Coronary artery (tissue), 2 donors: ENCODE measurements at places on chromosomes 4 and X.

- no peak for DNase-seq
Measured at GRCh38 chr4:141448490-141448889, 187.9 kb upstream of the IL15 start.

DNA sequence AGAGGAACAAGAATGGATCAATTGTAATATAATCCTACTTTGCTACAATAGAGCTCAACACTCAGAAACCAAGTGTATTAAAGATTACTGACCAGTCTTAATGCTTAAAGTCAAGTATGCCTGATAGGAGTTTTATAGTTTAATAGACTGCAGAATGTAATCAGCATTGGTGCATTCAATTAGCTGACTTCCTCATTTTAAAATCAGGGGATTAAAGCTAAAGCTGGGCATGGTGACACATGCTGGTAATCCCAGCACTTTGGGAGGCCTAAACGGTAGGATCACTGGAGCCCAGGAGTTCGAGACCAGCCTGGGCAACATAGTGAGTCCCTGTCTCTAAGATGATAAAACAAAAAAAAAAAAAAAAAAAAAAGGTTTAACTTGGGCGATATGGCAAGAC, 10.8 kb downstream of the HNRNPDL start:
- DNase-seq: no peak

DNA sequence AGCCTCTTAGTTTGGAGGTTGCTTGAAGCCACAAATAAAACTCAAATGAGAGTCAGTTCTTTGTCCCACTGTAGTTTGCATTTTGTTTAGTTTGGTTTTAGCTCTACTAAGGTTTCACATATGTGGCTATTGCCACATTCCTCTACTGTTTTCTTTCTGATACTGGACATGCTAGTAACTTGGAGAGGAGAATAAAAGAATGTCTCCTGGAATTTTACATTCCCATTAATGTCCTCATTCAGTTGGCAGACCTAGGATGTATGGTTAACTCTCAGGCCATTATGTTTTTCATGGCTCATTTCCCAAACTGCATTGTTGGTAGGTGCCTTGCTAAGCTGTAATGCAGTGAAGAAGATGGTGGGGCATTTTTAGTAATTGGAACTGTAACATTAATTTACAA, 29.9 kb downstream of the UPRT start:
- DNase-seq: no peak

DNA sequence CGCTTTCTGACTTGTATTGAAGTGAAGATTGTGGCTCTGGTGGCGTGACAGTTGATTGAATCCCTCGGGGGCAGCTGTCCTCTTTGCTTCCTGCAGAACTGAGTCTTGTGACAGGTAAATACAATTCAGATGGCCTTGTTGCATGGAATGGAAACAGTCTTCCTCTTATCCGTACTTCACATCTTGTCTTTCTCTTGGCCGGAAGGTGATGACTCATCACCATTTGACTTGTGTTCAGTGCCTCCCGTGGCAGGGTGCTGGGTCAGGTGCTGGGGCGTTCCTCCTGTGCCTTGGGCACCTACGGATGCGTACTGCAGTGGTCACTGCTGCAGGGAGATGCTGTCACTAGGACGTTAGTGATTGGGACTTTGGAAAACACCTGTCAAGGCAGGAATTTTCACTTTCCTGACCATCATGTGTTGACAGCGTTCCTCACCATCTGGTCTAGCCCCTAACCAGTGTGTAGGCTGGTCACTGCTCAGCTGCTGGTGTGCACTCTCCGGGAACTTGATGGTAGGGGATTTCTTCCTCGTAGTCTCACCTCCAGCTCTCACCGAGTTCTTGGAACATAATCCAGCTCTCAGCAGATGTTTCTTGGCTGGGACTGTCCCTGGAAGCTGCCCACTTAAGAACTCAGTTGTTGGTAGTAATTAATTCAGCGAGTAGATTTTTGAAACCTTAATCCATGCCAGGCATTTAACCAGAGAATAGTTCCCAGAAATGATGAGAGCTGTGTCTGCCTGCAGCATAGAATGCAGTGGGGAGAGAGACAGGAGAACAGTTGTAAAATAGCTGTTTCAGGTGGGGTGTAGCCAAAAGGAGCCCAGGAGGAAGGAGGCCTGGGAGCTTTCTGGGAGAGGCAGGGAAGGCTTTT, 7.2 kb downstream of the TBC1D14 start:
- DNase-seq: no peak

DNA sequence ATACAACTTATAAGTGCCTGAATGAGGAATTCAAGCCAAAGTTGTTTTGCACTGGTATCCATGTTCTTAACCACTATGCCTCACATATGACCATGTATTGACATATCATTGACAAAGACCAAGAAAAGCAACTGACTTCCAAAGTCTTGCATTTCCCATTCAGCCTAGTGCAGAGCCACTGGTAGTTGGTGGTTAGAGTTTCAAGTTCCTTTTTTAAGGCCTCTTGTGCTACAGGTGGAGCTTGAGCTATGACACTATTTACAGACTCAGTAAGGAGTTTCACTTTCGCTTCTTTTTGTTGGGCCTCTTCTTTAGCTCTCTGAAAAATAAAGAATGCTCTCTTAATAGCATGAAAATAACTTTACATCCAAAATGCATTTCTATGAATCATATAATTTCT, 763.0 kb downstream of the DMD start:
- DNase-seq: no peak

GRCh38 chr4:41072021-41072777, 142.1 kb downstream of the APBB2 start:
- no peak for DNase-seq

DNA sequence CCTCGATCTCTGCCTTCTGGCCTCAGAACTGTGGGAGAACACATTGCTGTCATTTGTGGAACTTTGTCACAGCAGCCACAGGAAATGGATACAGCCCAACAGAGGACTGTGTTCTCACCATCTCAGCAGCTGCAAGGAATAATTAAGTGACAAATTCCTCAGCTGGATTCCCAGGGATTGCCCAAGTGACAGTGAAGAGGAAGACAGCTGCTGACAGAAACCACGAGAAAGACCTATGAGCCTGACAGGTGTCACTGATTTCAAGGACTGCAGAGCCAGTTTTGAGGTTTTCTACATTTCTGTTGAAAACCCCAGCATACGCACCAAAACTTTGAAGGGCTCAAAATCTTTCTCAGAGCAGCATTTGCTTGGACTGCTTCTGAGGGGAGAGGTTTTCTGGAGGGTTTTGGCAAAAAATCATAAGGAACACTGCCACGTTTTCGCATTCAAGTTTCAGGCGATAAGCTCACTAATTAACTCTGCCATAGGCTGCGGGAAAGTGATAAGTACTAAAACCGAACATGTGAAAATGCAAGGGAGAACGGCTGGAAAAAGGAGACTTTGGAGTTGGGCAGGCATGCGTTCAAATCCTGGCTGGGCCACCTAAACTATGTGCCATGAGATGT, 88.8 kb downstream of the DRD5 start:
- DNase-seq: no peak

DNA sequence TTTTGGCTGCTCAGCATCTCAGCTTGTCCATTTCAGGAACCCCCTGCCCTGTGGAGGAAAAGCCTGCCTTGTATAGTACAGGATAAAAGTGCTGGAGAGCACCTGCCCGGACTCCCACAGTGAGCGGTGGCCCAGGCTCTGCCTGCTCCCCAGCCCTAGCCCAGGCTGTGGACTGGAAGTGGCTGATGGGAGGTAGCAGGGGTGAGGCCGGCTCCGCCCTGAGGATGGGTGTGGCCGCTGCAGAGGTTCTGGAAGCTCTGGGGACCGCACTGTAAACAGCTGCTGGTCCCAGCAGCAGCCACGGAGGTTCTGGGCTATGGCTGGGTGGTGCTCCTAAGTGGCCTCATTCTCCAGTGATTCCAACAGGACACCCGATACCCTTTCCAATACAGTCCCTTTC, 56.6 kb upstream of the HELT start:
- no peak for DNase-seq

DNA sequence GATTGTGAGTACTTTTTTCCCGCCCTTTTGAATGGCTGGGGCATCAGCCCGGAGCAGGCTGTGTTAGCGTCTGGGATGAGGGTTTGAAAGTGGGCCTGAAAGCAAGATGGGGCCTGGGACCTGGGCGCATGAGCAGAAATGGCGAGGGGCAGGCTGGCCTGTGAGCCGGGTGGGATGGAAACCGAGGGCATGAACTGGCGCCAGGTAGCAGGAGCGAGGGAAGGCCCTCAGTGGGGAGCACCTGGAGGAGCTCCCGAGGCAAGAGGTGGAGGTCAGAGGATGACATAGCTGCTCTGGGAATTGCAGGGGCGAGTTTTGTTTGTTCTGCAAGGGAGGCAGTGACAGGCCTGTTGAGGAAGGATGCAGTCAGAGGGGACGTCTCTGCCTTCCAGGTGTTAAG, 68.6 kb downstream of the RGS12 start:
- DNase-seq: peak; percentile 62

- no peak for DNase-seq
Measured at GRCh38 chr4:103032574-103032973, 13.1 kb upstream of the SLC9B1 start.

DNA sequence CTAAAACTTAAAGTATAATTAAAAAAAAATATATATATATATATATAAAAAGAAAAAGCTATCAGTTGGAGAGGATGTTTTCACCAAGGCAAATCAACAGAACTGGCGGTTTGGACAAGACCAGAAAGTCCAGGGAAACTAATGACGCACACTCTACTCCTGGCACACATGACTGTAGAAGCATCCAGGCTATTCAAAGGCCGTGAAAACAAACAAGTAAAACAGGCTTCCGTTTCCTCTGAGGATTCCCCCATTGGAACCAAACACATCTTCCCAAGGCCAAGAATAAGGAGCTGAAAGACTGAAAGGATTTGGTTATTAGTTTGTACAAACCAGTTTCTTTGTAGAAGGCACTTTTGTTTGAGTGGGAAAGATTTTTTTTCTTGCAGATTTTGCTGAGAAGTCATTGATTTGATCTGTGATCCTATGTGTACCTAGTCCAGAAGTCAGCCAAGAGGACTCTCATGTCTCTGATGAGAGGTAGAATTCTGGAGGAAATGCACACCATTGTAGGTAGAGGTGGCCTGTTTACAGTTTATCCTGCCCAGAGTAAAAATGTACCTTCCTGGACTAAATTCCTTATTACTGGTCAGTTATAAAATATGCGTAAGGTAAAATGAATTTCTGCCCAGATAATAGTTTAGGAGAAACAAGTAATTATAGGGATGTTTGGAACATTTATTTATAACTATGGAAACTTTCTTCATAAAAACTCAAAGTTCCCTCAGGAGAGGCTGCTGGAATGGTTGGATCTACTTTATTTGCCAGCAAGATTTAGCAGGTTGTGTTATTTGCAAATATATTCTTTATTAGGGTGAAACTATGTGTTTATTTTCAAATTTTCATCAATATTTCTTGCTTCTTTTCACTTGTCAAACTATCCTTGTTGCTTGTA, 66.5 kb downstream of the DMP1 start:
- no peak for DNase-seq

DNA sequence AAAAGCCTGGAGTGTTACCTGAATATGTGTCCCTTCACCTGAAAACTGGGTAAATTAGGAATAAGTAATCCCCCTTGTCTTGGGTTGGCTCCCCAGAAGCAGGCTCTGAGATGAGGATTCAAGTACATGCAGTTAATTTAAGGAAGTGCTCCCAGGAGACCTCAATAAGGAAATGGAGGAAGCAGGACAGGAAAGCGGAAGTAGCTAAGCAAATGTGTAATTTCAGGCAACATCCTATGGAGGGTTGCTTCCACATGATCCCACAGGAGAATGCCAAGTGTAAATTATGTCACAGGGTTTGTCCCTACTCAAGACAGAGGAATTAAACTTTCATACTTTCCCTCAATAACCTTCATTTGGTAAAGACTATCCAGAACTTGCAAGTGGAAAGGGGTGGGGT, 48.1 kb upstream of the ARHGEF6 start:
- no peak for DNase-seq

DNA sequence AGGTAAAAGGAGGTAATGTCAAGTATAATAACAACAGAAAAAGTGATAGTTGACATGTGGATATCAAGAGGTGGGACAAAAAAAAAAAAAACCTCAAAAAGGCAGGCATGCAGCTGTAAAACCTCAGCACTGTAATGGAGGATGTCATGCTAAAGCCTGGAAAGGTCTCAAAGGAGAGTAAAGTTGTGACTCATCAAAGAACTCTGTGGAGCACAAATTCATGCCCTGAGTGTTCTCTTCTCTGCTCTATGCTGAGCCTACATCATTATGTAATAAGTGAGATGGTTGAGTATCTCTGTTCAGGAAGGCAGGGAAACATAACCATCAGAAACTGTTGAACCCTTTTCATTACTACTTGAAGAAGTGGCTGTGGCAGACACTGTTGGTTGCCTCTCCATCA, 597.8 kb downstream of the BCOR start:
- DNase-seq: no peak

GRCh38 chr4:79585834-79586233, 177.8 kb upstream of the GK2 start:
- no peak for DNase-seq

DNA sequence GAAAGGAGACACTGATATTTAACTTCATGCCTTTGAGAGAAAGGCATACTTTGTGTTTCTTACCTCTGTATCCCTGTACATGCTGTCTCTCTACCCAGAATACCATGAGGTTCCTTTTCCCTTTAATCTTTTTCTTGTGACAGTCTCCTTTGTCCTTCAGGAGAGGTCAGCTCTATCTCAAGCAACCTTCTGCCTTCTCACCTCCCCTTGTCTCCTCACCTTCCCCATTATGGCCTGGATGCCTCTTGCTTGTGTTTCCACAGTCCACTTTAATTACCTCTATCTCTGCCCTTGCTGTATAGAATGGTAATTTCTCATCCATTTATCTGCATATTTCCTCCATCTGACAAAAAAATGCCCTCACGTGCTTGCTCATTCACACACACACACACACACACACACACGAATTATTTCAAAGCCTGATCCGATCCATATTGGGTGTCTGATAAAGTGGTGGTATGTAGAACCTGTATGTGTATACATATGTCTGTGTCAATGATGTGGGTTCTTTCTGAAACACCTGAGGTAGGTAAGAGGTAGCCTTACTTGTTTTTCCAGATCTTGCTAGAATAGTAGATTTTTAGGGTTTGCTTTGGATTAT, 28.5 kb downstream of the MSN start:
- no peak for DNase-seq

DNA sequence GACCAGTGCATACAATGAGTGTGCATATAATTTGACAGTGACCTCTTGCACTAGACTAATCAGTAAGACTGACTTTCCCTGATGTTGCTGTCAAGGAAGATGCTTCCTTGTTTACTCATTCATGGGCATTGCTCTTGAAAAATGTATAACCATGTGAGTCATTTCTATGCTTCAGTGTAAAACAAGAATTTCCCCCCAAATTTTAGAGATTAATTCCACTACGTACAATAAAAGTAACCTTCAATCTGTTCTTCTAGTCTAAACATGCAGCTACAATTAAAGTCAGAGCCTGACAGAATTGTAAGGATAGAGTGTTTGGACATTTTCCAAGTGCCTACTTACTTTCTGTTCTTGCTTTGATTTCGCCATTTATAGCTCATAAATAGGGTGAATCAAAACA, 935.7 kb downstream of the RAPGEF2 start:
- no peak for DNase-seq
